ENCODE measurements at places on chromosomes 1 and 21.

GRCh38 chr1:204359474-204360255 is at the start of gene PLEKHA6:
Gene PLEKHA6 (minus strand): TSS chr1:204359929. CDS start chr1:204273727, 86,202 bp downstream.
- DNase-seq, result no peak

DNA sequence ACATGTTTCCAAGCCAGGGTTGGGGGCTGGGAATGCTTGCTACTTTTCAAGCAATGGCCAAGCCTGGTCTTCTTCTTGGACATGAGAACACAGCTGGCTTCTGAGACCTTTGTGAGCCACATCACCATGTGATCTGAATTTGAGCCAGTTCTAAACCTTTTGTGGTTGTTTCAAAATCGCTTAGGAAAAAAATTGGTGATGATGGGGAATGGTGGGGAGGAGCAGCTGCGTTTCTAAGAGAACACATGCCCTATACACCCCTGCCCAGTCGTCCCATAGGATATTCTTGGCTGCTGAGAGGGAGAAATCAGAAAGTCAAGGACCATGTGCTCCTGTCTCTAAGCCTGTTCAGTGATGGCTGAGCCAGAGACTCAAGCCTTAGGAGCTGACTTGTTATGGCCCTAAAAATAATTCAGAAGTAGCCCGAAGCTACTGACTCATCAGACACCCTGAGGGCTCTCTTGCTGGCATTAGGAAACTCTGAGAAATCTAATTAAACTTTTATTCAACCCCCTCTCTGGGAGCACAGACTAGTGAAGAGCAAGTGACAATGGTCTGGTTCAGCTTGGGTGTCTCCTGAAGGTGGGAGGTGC is 30.5 kb downstream of the CCDC185 start:
- no peak for DNase-seq

DNA sequence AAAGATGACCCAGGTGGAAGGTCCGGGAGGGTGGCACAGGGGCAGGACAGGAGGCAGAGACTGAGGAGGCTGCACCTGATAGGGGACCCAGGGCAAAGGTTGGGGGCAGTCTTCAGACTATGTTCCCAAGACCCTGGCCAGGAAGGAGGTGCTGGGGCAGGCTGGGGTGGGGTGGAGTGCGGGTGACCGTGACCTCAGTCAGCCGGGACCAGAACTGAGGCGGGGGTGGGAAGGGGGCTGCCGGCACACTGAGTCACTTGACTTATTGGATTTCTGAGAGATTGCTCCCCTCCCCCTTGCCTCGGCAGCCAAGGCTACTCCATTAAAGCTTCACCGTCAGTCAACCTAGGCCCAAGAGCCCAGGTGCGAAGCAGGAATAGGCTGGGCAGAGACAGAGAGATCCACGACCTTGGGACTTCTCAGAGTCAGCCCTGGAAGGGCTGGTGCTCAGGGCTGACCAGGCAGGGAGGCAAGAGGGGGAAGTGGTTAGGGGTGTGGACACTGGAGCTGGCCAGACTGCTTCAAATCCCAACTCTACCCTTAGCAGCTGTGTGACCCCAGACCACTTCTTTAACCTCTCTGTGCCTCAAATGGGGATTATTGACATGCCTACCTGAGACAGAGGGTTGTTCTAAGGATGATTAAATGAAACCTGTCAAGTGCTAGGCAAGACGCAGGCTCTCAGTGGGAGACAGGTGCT is 47.9 kb upstream of the LAPTM5 start:
- DNase-seq, result no peak

DNA sequence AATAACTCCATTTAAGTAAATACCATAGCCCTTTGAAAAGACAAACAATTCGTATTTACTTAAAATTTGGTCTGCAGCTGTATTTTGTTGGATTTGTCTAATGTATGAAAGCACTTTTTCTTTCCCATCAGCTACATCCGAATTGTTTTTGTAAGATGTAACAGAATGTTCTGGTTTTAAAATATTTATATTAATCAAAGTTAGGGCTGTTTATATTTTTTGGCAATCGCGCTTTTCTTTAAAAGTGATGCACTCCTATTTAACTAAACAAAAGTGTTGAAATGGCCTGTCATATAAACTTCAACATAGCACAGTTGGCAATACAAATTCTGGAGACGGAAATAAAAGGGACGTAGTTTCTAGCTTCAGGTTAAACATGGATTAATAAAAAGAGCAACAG is 216.3 kb upstream of the ADGRL2 start:
- DNase-seq, result no peak

DNA sequence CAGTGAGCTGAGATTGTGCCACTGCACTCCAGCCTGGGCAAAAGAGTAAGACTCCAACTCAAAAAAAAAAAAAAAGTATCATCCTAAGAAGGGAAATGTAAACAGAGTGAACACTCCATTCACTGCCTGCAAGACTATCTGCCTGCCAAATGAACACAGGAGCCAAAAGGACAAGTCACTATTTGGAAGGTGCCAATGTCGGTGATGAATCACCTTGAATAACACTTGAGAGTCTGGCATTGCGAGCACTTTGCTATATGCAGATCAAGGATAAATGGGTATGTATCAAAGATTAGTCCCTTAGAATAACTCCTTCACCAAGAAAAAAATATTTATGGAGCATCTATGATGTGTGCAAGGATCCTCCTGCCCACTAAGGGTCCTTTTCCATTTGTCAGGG is 6.6 kb downstream of the UBR4 start:
- no peak for DNase-seq
